ENCODE measurements at places on chromosomes 3 and 15. TPM values are rescaled to one million over a fixed set of nuclear protein-coding genes. Genes with fewer than 3 reads are reported as not detected.
A peak's percentile ranks its signal among the peaks of the same experiment; 100 is the strongest.

- DNase-seq = peak; percentile 66
These were observed 7.2 kb downstream of the LIPC start for GRCh38 chr15:58438956-58439355.

- no peak for DNase-seq
These were observed 178.8 kb upstream of the SNTN start for GRCh38 chr3:63473641-63474166.

DNA sequence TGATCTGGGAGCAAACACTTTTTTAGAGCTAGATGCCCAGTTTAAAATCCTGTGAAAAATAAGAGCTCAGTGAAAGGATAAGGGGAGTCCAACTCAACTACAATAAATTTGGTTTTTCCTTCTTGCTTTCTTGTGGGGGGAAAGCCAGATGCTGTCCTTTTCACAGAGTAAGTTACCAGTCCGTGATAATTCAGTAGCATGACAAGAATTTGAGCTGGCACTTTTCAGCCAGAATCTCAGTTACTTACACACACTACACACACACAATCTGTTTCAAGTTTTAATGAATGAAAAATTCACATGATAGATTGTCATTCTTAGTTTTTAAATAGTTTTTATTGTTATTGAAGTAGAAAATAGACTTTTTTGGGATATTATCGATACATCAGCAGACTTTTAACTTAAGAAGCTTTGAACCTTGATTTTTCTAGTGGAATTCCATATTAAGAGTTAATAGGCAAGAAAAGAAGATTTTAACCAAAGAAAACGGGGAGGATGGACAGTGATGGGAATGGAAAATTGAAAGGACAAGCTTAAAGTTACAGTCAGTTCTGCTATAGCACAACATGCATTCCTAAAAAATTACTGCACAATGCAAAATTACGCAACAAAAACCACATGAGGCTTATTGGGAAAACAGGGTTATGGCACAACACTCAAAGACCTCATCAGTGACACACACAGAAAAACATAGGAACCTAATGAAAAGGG lies 47.0 kb downstream of the PSMD6 start:
- peak; percentile 81 for DNase-seq

- no peak for DNase-seq
These were observed 37.6 kb upstream of the WDR49 start for GRCh38 chr3:167691366-167691765.

GRCh38 chr3:15858547-15859506 lies 61.0 kb upstream of the ANKRD28 start:
- DNase-seq = peak; percentile 31

DNA sequence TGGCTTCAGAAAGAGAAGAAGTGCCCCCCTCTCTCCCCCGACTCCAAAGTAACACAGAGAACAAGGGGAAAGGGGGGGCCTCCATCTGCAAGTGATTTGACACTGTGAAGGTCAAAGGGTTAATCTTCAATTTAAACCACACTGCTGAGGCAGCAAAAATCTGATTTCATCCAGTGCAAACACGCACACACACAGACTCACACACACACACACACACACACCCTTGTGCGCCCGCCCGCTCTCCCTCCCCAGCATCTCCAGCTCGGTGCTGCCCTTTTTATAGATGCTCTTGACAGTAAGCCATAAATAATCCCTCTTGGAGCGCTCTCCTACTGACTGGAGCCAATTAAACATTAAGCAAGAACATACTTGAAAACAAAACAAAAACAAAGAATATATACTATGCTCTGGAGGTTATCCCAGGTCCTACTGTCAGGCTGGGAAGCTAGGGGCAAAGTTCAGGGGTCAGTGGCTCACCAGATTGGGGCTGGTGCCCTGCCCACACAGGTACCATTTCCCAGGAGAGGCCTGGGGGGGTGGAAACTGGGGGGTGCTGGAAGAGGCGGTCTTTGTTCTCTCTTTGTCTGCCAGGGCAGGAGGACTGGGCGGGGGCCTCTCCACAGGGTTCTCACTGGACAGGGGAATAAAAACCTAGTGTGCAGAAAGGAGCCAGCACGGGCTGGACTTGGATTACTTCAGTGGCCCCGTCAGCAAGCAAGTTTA lies 16.3 kb downstream of the BMF start:
- peak; percentile 86 for DNase-seq

DNA sequence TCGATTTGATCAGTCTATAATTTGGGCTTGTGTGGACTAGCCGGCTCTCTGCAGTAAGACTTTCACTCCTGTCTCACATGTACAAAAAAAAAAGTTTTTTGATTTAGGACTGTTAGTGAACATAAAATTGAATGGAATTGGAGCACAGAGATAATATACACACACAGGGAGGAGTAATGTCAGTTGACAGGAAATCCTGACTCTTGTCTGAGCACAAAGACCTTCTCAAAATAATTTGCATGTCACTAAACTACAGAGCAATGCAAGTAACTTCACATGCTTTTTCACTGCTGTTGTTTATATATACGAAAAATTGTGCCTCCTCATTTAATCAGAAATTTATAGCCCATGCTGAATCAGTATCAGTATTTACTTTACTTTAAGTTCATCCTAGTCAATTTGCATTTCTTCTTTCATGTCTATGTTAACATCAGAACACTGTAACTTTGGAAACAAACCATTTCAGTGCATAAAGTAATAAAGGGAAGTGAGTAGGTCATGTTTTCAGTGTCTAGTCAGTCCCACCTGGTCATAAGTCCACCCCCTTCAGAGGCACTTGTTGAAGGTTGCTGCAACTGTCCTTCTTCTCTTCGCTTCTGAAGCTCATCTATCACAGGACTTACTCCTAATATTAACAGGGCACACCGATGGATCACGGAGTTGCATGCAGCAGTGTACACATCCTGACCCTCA lies 115.8 kb downstream of the FBXL22 start:
- no peak for DNase-seq

The KPNA1 gene
- 40.8 TPM for total RNA-seq

The SPCS1 gene
- total RNA-seq = 310 TPM

The MKRN2OS gene
- not detected for total RNA-seq

The GOLGA8H gene
- 0.15 TPM for total RNA-seq

The NBEAL2 gene
- 3.5 TPM for total RNA-seq

The C3orf80 gene
- total RNA-seq = 0.25 TPM

The CHSY1 gene
- 52.1 TPM for total RNA-seq

The GOLGA8K gene
- not detected for total RNA-seq
